ENCODE measurements at places on chromosomes 2 and 18.

GRCh38 chr2:228689053-228689452, 507.6 kb upstream of the SPHKAP start:
- peaks cover 5% of the 10 kb centered on the region for H3K4me1 ChIP-seq
- no peaks in the 10 kb centered on the region for H3K27me3 ChIP-seq
- no peak overlapping the region for H3K4me3 ChIP-seq
- H3K27ac ChIP-seq: peak overlapping the region; percentile 97
- DNase-seq: no peak

DNA sequence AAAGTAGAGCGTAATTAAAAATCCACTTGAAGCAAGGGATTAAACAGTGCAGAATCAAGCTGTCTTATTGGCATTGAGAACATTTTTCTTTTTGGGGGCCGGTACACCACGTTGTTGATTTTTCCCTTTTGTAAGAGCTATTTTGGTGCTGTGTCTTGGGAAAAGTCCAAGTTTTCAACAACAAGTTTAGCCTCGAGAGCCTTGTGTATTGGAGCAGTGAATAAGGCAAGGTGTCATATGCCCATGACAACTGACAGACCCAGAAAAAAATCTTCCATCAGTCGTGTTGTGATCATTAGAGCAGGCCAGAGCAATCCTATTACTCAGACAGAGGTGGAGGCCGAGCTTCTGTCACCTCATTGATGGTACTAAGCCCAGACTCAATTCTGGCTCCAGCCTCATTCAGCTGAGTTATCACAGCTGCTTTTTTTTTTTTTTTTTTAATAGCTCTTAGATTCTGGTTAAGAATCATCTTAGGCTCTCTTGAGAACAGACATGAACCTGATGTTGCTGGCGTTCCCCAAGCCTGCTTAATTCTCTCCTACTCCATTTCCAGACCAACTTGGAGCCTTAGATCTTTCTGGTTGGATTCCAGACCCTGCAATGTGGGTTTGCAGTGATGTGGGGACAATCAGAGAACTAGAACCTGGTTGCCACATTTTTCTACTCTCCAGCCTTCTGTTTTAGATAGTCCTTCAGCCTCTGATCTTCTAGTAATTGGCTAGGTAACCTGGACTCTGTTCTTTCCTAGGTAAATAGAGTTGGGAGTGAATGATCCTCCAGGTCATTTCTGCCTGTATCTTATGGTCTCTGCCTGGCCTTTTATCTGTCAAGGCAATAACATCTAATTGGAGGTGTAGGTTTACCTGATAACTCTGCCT, 43.1 kb downstream of the MOGAT1 start:
- no peaks in the 10 kb centered on the region for H3K36me3 ChIP-seq
- DNase-seq: no peak
- H3K27ac ChIP-seq: no peak overlapping the region

GRCh38 chr2:175282300-175282699, 100.8 kb upstream of the ATP5MC3 start:
- no peaks in the 10 kb centered on the region for H3K4me1 ChIP-seq
- no peak overlapping the region for H3K4me3 ChIP-seq
- DNase-seq: peak; percentile 28
- no peaks in the 10 kb centered on the region for H3K36me3 ChIP-seq

DNA sequence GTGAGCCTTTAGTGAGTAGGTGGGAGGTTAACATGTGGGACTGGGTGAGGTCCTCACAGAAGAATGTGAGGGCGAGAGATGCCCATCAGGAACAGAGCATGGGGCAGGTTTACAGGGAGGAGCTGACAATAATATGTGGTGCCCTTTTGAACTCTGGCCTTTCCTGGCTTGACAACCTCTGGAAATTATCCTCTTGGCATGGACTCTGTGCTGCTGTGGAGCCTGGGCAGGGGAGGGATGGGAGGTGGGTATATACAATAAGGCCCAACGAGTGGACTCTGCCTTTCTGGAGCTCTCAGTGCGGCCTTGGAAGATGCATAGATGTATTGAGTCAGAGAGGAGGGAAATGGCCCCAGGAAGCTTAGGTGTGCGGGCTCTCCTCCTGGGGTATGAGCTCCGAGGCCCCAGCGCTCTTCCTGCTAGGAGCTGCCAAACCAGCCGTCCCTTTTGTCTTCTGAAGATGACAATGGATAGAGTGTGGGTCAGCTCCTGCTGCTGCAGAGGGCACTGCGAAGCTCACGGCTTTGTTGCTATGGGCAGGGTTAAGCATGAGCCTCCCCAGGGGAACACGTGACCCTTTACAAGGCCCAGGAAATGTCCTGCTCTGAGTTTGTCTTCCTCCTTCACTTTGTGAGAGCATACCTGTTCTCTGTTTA, 8.7 kb upstream of the PSD4 start:
- H3K4me3 ChIP-seq: no peak overlapping the region
- H3K4me1 ChIP-seq: no peaks in the 10 kb centered on the region
- no peaks in the 10 kb centered on the region for H3K36me3 ChIP-seq
- H3K27me3 ChIP-seq: peaks cover 10% of the 10 kb centered on the region

DNA sequence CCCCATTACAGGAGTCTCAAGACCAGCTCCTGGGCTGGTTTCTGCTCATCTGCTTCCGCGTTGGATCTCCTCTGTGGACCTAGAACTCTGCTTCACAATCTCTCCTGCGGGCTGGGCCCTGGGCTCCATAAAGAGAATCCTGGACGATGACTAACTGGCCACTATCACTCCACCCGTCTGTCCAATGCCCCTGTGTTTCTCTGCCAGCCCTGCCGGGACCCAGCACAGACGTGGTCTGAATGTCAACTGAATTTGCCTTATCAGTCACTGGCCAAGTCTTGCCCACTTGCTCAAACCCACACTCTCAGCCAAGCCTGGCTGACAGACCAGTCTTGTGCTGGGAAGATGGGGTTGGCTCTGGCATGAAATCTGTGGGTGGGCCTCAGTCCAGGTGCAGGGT, 17.4 kb downstream of the KIF3C start:
- no peak overlapping the region for H3K4me3 ChIP-seq
- H3K27ac ChIP-seq: no peak overlapping the region
- peaks cover 7% of the 10 kb centered on the region for H3K36me3 ChIP-seq
- H3K27me3 ChIP-seq: no peaks in the 10 kb centered on the region
- DNase-seq: no peak

GRCh38 chr2:105926960-105927678, 182.4 kb downstream of the NCK2 start:
- no peaks in the 10 kb centered on the region for H3K4me1 ChIP-seq
- H3K36me3 ChIP-seq: no peaks in the 10 kb centered on the region
- DNase-seq: no peak
- no peak overlapping the region for H3K4me3 ChIP-seq
